Dermis microvascular lymphatic vessel endothelial cell (primary cell): ENCODE measurements at places on chromosomes 5 and 9. TPM values are rescaled to one million over a fixed set of nuclear protein-coding genes. Genes with fewer than 3 reads are reported as not detected.

PCDHGA8 gene
- 0.64 and 1.1 TPM in 2 replicates for total RNA-seq

GNAQ gene
- 28.6 and 37.7 TPM in 2 replicates for total RNA-seq

ACSL6 gene
- total RNA-seq = 0.76 and 0.77 TPM in 2 replicates

SWI5 gene
- 15.8 and 16.4 TPM in 2 replicates for total RNA-seq
